Stimulated activated CD4-positive, alpha-beta T cell treated with anti-CD3 and anti-CD28 coated beads, Interleukin-15, amount 100 ng/mL, for 48 hours (primary cell): ENCODE measurements at places on chromosomes 7 and 10.

DNA sequence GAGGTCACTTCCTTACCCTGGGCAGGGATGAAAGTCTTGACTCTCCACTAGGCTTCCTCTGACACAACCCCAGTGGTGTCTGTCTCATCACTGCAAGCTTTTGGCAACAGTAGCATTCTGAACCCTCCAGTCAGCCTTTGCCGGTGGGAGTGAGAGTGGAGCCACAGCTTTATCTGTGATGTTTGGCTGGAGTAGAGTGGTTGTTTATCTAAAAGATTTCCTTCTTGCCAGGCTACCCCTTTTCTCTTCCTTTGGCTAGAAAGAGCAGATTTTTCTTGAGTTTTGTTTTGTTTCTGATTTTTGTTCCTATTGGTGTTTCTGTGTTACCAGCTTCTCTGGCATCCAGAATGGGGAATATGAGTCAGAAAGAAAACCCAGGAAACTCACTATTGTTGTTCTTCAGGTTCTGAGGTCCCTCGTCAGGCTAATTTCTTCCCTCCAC lies 98.9 kb upstream of the KIF5B start:
- no peak for DNase-seq

GRCh38 chr7:72362246-72362645 lies 49.9 kb downstream of the CALN1 start:
- DNase-seq, result no peak

DNA sequence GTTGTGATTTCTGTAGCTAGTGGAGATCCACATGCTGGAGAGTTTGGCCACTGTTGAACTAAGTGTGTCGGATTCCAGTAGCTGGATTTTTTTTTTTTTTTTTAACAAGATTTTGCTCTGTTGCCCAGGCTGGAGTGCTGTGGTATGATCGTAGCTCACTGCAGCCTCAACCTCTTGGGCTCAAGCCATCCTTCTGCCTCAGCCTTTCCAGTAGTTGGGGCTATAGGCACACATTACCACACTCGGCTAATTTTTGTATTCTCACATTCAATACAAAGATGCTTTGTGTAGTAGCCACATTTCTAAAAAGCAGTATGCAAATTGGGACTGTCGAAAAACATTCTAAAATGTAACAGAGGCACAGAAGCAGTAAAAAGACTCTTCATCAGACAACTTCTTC lies 63.5 kb downstream of the RABGEF1 start:
- no peak for DNase-seq

DNA sequence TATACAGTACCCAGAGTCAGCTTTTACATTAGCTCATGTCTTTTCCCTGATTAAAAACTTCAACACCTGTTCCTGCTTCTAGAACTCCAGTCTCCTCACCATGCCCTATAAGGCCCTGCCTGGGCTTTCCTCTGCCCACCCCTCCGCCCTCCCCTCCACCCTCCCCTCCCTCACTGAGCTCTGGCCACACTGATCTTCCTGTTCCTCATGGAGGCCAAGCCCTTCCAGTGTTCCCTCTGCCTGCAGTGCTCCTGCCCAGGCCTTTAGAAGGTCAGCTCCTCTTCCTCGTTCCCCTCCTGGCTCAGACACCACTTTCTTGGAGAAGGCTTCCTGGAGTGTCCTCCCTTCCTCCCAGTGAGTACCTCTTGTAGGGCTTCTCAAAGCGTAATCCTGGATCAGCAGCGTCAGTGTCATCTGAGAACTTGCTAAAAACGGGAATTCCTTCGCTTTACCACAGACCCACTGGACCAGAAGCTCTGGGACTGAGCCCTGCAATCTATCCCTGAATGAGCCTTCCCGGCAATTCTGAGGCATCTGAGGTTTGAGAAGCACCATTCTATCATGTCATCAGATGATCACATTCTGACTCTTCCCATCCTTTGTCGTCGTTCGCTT lies 3.7 kb downstream of the PDZD7 start:
- DNase-seq, result no peak

- DNase-seq, result no peak
Measured at GRCh38 chr10:15860692-15861201, 440 bp upstream of the MINDY3 start.

GRCh38 chr7:38545977-38546376 lies 85.2 kb downstream of the AMPH start:
- no peak for DNase-seq
